Tibial nerve (tissue), 4 donors: ENCODE measurements at places on chromosomes 11 and 22. TPM values are rescaled to one million over a fixed set of nuclear protein-coding genes. Genes with fewer than 3 reads are reported as not detected.

- peaks cover 65% of the 10 kb centered on the region for H3K27me3 ChIP-seq
- H3K27ac ChIP-seq, result no peak overlapping the region
- H3K4me3 ChIP-seq, result no peak overlapping the region
- H3K36me3 ChIP-seq, result no peaks in the 10 kb centered on the region
- no peak for DNase-seq
Observed at GRCh38 chr11:57461841-57462489, 1.6 kb downstream of the RTN4RL2 start.

KCNJ1 gene
- total RNA-seq, result not detected

GPHA2 gene
- not detected for total RNA-seq

GRCh38 chr11:47766509-47767227 is 473 bp downstream of the FNBP4 start:
- DNase-seq, result peak; percentile 71
- peak overlapping the region; percentile 100 for H3K27ac ChIP-seq
- H3K4me1 ChIP-seq, result peaks cover 30% of the 10 kb centered on the region
- no peaks in the 10 kb centered on the region for H3K27me3 ChIP-seq

- no peaks in the 10 kb centered on the region for H3K27me3 ChIP-seq
- H3K4me3 ChIP-seq, result no peak overlapping the region
Observed at GRCh38 chr11:70493089-70493474, 94.8 kb downstream of the CTTN start.

- H3K4me3 ChIP-seq, result no peak overlapping the region
- DNase-seq, result no peak
Observed at GRCh38 chr11:102559839-102560238, 29.3 kb upstream of the MMP7 start.

TYR gene
- not detected for total RNA-seq
